ENCODE measurements at places on chromosomes 3 and 15.

- DNase-seq = no peak
These were observed 372.5 kb downstream of the PLCL2 start for GRCh38 chr3:17257269-17257668.

GRCh38 chr3:36364260-36364659 is 16.0 kb upstream of the STAC start:
- no peak for DNase-seq

DNA sequence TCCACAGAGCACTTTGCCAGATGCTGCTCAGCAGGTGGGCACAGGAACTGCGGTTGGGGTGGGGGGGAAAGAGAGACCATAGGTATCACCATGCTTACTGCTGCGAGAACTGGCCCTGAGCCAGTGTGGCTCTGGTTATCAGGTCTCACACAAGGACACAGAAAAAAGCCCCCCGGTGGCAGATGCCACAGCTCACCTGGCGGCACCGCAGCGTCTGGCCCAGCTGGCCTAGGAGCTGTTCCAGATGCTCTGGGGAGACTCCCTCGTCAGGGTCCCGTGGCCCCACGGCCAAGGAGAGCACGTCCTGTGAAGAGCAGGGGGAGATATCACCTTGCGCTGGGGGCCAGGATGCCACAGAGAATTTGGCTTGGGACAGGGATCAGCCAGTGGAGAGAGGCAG is 10.8 kb downstream of the CDAN1 start:
- DNase-seq = no peak

DNA sequence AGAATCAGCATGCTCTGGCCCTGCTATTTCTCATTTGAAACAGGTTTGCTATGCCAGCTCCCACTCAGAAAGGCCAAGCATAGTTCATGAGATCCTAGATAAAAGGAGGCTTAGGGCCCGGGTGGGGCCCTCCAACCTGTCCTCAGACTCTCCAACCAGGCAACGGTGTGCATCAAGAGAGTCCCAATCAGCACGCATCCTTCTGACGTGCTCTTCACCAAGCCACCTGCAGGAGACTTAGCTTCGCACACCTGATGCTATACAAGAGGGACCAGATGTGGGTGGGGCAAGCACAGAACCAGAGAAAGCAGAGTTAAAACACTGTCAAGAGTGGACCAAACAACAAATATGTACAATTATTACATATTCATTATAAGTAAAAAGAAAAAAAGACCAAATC is 17.3 kb downstream of the STIMATE start:
- no peak for DNase-seq

DNA sequence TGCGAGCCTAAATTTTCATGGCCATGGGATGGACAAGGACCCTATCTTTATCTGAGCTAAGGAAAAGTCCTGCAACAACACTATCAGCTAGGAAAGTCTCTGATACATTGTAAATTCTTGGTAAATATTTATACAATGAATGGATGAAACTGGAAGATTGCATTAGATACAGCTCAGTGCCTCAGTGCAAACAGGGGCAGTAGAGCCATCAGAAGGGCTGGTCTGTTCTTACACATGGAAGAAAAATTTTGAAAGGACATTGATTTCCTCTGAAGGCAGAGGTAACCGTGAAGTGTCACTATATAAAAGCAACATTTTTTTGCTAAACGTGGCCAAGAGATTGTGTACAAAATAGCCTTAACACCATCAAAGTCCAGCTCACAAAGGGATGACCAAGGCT is 153.2 kb upstream of the GADL1 start:
- DNase-seq = no peak

DNA sequence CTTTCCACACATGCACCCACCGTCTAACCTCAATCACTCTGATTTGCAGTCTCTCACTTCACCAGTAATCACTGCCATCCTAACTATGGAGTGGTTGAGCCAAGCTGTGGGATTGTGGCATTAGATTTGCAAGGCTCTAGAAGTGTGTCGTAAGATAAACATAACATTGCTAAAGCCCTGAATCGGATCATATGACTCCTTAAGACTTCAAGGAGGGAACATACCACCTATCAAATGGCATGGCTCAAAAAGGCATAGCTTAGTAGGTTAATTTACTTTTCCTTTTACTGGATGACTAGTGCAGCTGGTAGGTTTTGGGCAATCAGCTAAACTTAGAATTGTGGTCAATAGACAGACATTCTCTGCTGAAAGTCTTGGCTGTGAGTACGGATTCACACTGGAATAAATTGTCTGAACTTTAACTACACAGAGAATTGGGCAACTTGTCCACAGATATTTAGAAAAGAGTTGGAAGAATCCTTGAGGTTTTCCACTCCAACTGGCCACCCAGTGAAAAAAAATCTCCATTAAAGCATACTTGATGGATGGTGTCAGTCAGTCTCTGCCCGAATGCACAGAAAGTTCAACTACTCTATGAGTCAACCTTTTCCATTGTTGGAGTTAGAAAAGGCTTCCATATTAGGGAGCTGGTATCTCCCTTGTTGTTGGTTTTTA is 476.7 kb upstream of the CBLB start:
- DNase-seq = no peak

- no peak for DNase-seq
These were observed 6.9 kb downstream of the GALNT15 start for GRCh38 chr3:16181361-16181760.

DNA sequence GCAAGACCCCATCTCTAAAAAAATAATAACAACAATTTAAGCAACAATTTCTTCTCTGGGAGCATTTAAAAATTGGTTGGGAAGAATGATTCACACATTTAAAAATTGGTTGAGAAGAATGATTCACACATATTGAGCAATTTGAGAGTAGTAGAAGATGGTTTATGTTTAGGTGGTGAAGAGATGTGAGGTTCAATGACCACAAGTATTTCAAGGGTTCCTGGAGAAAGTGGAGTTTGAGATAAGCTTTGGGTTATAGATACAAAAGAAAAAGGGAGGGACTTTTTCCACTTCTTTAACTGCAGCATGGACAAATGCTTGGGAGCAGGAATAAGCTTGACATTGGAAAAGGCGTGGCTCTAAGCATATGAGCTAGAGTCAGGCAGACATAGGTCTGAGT is 145.7 kb upstream of the NPHP3 start:
- no peak for DNase-seq

DNA sequence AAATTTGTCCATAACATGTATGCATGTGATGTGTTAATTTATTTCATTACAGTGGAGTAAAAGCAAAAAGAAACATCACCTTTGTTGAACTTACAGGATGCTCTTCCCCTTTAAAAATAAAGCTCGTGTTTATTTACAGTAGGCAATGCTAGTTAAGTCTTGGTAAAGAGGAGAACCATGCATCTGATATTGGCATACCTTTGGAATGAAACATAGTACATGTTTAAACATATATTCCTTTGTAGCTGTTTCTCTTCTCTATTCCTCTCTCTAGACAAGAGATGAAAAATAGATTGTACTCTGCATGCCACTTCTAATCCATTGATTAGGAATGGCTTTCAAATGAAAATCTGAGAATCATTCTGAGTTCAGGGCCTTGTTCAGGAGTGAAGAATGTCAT is 374.9 kb upstream of the CNTN4 start:
- no peak for DNase-seq

DNA sequence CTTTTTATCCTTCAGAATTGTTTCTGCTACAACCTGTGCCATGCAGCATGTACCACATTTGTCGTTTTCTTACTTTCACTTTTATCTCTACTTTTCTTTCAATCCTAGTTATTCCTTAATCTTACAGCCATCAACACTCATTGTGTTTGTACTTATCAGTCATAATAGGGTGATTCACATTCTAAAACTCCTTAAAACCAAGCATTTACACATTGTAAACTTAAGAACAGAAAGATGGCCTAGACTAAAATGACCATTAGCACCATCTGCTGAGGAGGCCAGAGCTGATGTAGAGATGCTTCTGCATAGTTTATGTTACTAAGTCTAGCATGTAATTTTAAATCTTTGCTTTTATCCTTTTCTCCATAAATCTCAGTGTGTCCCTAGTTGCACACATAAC is 25.5 kb downstream of the EIF2AK4 start:
- no peak for DNase-seq

- DNase-seq = no peak
These were observed 46.9 kb upstream of the SLC24A5 start for GRCh38 chr15:48073881-48074280.

GRCh38 chr15:92819278-92820235 is 80.6 kb upstream of the CHD2 start:
- DNase-seq = peak; percentile 12

DNA sequence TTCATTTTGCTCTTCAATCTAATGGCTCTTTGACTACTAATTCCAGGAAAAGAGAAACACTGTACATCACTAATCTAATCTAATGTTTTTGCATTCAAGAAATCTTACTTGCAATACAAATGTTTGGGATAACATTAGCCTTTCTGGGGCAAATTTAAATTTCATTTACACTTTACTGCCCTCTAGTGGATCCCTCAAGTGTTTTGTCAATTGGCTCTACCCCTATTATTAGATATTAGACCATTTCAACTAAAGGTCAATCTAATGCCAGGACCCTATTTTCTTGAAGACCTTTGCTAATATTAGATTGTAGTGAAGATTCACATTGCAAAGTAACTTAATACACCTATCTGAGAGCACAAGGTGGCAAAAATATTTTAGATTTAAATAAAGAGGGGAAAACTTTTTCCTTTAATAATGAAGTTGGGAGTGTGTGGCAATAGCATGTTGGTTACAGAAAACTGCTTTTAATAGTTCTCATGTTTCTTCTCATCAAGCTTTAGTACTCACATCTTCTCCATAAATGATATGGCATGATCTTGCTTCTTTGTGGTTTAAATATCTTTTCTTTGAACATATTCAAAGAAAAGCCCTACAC is 5.0 kb downstream of the C2CD4A start:
- no peak for DNase-seq

DNA sequence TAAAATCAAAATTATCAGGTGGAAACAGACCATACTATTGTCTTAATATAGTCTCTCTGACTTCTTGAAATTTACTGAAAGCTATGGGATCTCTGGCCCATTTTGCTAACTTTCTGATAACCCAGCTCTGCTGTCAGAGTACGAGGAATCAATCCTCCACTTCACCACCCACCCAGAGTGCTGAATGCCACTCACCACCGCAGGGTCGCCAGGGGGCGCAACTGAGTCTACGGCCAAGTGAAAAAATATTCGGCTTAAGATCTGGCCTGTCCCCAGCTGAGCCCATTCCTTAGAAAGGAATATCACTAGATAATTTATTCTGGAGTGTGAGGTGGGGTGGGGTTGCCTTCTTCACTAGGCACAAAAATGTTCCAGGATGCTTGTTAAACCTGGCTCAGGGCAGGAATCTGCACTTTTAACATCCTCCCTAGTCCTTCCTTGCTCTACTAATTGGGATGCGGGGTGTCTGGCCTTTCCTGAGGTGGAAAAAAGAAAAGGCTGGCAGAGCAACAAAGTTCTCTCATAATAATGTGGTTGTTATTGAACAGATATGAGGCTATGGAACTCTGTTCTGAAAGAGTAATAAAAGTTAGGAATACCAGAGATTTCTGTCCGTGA is 520.6 kb downstream of the MFSD1 start:
- no peak for DNase-seq

- DNase-seq = no peak
These were observed 116.9 kb downstream of the RORA start for GRCh38 chr15:61112231-61112630.

DNA sequence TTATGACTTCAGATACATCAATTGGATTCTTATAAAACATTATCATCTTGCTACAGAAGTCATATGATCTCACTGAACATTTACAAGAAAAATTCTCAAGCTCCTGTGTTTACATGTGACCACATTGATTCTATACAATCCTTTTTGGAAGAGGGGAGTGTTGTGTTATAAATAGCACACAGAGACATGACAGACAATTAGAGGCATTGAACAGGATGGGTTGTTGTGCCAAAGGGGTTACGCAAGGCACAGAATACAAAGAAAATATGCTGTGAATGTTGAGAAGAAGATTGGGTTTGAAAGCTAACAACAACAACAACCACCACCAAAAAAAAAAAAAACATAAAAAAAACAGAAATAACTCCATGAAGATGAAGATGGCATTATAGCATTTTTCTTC is 32.5 kb upstream of the TBL1XR1 start:
- DNase-seq = no peak

DNA sequence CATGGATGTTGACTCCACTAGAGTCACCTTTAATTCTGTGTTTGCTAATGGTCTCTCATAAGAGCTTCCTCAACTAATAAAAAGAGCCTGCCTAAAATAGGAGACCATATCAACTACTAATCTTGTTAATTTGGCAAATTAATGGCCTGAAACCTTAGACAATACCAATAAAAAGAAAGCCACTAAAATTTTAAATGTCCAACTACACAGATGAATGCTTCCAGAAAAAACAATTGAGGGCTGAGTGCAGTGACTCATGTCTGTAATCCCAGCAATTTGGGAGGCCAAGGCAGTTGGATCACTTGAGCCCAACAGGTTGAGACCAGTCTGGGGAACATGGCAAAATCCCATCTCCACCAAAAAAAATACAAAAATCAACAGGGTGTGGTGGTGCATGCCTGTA is 230.9 kb downstream of the NSUN3 start:
- DNase-seq = no peak

DNA sequence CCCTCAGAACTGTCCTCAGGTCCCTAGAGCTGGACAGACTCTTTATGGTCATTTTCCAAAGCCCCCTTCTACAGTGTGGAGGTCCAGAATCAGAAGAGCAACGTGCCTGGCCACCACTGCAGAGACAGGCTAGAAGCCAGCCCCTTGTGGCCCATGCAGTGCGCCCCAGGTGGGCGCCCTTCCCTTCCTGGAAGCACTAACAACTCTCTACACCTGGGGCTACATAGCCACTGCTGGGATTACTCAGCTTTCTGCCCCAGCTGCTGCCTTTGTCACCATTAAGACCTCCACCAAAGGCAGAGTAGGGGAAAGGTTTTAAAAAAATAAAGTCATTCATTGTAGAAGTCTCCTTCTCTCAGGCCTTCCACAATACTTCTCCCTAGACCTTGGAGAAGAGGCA is 2.3 kb downstream of the RASGRP1 start:
- DNase-seq = no peak

DNA sequence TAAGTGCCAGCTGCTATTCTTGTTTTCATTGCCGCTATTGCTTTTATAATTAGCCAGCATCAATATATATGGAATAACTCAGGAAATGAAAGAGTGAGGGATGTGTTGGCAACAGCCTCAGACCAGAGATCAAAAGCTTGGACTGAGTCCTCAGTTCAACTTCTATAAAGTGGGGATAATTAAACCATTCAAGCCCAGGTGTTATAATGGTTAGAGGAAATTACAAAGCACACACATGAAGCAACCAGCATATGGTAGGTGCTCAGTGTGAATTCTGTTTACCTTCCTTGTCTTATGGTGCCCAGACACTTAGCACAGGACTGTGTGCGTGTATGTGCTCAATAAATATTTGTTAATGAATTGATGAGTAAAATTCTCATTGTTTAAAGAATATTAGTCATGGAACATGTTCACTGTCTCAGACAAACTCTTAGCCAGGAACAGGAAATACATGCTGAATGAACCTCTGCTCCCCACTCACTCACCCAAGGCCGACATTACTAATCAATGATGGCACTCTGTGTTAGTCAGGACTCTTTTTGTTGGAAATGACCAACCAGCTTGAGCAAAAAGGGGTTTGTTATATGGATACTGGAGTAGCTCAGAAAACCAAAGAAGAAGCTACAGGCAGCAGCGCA is 16.7 kb upstream of the CCDC174 start:
- no peak for DNase-seq

Measured in DMS79 (cell line).